Fibroblast of the aortic adventitia (primary cell): ENCODE measurements at places on chromosomes 6 and 20. TPM values are rescaled to one million over a fixed set of nuclear protein-coding genes. Genes with fewer than 3 reads are reported as not detected.

GRCh38 chr6:34736823-34737222 lies 20.5 kb upstream of the SNRPC start:
- DNase-seq: no peak

GRCh38 chr20:49890471-49891361 lies 24.6 kb downstream of the SPATA2 start:
- DNase-seq: no peak

DNA sequence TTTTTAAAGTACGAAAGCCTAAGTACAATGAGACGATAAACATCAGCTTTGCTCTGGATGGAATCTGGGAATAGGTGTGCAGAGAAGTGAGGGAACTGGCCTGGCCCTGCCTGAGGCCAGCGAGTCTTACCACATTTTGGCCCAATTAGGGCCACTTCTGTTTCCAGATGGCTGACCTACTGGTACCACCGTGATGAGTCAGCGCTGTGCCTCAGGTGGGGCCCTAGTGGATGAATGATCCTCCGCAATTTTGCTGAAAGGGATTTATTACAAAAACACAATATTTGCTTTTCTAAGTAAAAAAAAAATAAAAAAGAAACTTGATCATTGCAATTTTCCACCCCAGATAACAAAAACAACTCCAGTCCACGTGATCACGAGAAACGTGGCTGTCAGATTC lies 22.5 kb downstream of the INSM1 start:
- no peak for DNase-seq

CYP39A1 gene
- total RNA-seq: 0.63 and 4.7 TPM in 2 replicates
